Left kidney (tissue), 8 donors: ENCODE measurements at places on chromosomes 3 and 15. TPM values are rescaled to one million over a fixed set of nuclear protein-coding genes. Genes with fewer than 3 reads are reported as not detected.

DNA sequence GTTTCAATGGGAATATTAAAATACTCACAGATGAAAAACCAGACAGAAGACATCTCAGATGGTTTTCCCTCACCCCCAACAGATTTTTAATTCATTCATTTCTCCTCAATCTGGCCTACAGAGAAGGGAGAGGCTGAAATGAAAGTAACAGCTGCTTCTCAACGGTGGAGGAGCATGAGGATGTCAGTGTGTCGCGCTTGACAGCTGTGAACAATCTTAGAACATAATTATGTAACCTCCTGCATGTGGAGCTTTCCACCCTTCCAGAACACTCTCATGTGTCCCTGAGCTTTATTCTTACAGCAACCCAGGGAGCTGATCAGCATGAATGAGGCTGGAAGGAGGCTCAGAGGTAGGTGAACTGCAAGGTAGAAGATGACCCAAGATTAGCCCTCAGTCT lies 52.7 kb downstream of the MB21D2 start:
- no peak for DNase-seq

DNA sequence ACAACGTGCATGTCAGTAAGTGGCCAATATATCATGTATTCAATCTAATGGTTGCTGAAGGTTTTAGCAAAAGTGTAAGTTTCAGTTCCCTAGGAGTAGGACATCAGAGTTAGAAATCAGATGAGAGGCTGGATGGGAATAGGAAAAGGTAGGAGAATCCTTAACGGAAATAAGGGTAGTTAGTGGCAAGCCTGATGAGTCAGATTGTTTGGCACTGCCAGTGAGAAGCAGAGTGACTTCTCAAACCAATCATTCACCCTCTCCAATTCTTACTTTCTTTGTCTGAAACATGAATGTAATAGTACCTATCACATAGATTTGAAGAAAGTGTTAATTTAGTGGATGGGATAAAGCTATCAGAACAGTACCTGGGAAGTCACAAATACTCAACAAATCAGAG lies 894.0 kb downstream of the NTRK3 start:
- DNase-seq: no peak

GRCh38 chr3:196251918-196252317 lies 35.6 kb downstream of the SLC51A start:
- no peak for DNase-seq

DNA sequence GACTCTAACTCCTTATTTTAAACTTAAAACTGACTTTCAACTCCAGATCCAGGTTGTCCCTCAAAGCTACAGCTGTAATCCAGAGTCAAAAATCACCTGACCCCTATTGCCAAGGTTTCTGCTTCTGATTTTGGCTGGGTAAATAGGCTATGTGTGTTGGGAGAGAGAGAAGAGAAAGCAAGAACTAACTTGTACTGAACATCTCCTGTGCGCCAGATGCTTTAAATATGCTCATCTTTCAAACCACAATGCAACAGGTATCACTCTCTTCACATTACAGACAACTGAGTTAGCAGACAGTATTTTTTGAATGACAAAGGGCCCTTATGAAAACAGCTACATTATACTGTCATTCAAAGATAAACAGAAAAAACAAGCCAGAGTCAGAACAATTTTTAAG lies 7.0 kb downstream of the WWTR1 start:
- no peak for DNase-seq

GRCh38 chr3:72482589-72483321 lies 365.5 kb downstream of the SHQ1 start:
- no peak for DNase-seq

DNA sequence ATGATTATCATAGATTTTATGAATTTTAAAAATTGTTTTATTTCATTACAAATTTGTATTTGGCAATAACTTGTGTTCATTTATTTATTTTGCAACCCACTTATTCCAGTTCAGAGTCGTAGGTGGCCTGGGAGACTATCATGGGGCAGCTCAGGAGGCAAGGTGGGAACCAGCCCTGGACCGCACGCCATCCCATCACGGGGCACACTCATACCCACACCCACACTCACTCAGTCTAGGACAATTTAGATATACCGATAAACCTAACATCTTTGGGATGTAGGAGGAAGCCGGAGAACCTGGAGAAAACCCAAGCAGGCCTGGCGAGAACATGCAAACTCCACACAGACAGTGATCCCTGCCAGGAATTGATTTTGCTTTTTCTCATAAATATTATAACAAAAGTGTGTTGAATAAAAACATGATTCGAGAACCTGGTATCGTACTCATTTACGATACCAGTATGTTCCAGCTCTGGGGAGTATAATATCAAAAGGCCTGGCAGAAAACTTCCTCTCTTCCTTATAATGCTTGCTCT lies 205.3 kb downstream of the NFKBIZ start:
- no peak for DNase-seq

DNA sequence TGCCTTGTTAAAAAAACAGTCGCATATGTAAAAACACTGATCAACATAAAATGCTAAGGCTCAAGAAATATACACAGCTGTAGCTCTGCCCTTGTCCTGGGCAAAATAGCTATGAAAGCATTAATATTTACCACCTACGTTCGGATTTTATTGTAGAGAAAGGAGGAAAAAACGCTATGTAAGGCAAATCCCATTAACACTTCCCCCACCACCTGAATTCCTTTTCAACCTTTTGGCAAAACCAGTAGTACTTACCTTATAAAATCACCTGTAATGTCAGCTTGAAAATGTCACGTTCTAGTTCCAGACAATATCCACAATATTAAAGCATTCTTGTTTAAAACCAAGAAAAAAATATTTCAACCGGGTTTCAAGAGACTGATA lies 3.6 kb downstream of the TRA2B start:
- DNase-seq: no peak

- no peak for DNase-seq
These were observed 247.3 kb upstream of the KCNH8 start for GRCh38 chr3:18900994-18901393.

The TMEM42 gene
- polyA plus RNA-seq: 30.7 TPM

The SLC9A9 gene
- polyA plus RNA-seq: 5.9 TPM

The TRIM42 gene
- not detected for polyA plus RNA-seq

The TEX55 gene
- polyA plus RNA-seq: not detected

The C2CD4A gene
- polyA plus RNA-seq: 0.33 TPM

The BTD gene
- polyA plus RNA-seq: 21.6 TPM
